ENCODE measurements at places on chromosomes 13 and 19. TPM values are rescaled to one million over a fixed set of nuclear protein-coding genes. Genes with fewer than 3 reads are reported as not detected.

MADCAM1 gene
- total RNA-seq, result 1.1 TPM

KIR3DL1 gene
- total RNA-seq, result not detected

METTL21C gene
- total RNA-seq, result not detected

EDNRB gene
- total RNA-seq, result not detected

GFY gene
- total RNA-seq, result not detected

LYL1 gene
- not detected for total RNA-seq

LYPD5 gene
- not detected for total RNA-seq

CNMD gene
- not detected for total RNA-seq

DNA sequence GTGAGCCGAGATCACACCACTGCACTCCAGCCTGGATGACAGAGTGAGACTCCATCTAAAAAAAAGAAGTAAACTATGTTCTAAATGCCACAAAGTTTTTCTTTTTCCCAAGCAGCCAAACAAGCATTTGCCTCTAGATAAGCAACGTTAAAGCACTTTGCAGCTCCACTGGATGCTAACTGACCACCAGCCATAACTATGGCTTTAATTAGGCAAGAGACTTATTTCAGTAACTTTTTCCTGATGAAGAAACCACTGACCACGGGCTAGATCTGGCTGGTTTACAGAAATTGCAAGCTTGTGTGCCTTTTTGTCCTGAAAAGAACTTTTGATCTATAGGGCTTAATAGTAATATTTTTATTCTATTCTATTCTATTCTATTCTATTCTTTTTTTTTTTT, 22.1 kb downstream of the CD70 start:
- H3K27me3 ChIP-seq, result no peaks in the 10 kb centered on the region
- no peak overlapping the region for H3K4me3 ChIP-seq
- no peak for DNase-seq
- no peaks in the 10 kb centered on the region for H3K36me3 ChIP-seq
- H3K4me1 ChIP-seq, result no peaks in the 10 kb centered on the region

GRCh38 chr13:111215081-111216047, 100.3 kb downstream of the ARHGEF7 start:
- H3K27ac ChIP-seq, result peak overlapping the region; percentile 35
- peaks cover 15% of the 10 kb centered on the region for H3K36me3 ChIP-seq
- no peaks in the 10 kb centered on the region for H3K27me3 ChIP-seq
- no peak overlapping the region for H3K4me3 ChIP-seq
- peaks cover 86% of the 10 kb centered on the region for H3K4me1 ChIP-seq

DNA sequence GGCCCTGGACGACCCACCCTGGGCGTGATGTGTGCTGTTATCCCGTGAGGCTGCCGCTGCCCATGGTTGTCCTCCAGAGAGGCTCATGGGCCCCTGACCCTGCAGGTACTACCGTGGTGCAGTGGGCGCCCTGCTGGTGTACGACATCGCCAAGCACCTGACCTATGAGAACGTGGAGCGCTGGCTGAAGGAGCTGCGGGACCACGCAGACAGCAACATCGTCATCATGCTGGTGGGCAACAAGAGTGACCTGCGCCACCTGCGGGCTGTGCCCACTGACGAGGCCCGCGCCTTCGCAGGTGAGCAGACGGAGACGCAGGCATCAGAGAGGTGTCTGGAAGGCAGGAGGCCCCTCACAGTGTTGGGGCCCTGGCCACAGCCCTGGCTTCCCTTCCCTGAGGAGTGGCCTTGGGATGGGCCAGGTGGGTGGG, 11.1 kb upstream of the MARCHF2 start:
- H3K27me3 ChIP-seq, result no peaks in the 10 kb centered on the region
- peaks cover 14% of the 10 kb centered on the region for H3K4me1 ChIP-seq
- H3K27ac ChIP-seq, result no peak overlapping the region
- H3K4me3 ChIP-seq, result no peak overlapping the region
- H3K36me3 ChIP-seq, result peaks cover 20% of the 10 kb centered on the region

- no peaks in the 10 kb centered on the region for H3K36me3 ChIP-seq
- H3K4me3 ChIP-seq, result no peak overlapping the region
- no peak for DNase-seq
- no peaks in the 10 kb centered on the region for H3K4me1 ChIP-seq
- no peaks in the 10 kb centered on the region for H3K27me3 ChIP-seq
Observed at GRCh38 chr19:56253737-56254136, 18.8 kb upstream of the EDDM13 start.

- H3K27me3 ChIP-seq, result no peaks in the 10 kb centered on the region
- no peak overlapping the region for H3K27ac ChIP-seq
- no peaks in the 10 kb centered on the region for H3K4me1 ChIP-seq
- H3K36me3 ChIP-seq, result no peaks in the 10 kb centered on the region
- H3K4me3 ChIP-seq, result no peak overlapping the region
- DNase-seq, result no peak
Observed at GRCh38 chr13:85148009-85148408, 651.2 kb downstream of the SLITRK6 start.

DNA sequence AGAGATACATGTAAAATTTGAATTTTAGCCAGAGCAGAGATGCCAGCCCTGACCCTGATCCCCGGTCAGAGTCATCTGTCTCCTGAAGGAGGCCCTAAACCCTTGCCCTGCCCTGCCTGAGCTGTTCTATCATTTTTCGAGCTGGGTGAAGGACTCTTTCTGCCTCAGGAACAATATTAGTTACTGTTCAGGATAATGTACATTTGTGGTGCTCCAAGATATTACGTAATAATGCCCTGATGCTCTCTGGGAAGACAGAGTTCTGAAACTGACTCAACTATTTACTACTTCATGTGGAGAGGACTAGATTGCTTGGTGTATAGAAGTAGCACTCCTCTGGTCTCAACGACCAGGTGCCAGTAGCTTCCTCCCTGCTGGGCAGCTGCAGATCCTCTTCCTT, 37.9 kb upstream of the UBL3 start:
- no peaks in the 10 kb centered on the region for H3K36me3 ChIP-seq
- no peak overlapping the region for H3K27ac ChIP-seq
- no peak for DNase-seq
- no peaks in the 10 kb centered on the region for H3K27me3 ChIP-seq

DNA sequence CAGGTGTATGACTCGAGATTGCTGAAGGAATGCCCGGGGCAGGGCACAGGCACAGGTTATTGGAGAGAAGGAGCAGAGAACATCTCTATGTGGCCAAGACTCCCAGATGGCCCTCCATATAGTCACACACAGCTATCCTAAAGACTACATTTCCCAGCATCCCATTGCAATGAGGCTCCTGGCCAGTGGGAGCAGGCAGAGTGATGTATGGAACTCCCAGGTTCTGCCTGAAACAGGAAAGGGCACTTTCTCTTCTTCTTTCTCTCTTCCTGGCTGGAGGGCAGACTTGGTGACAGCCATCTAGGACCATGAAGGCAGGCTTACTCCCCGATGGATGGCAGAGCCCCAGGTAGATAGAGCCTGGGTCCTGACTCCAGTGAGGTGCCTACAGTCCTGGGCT, 13.5 kb downstream of the PPP1R13L start:
- no peaks in the 10 kb centered on the region for H3K4me1 ChIP-seq
- H3K4me3 ChIP-seq, result no peak overlapping the region
- no peak overlapping the region for H3K27ac ChIP-seq
- no peak for DNase-seq

DNA sequence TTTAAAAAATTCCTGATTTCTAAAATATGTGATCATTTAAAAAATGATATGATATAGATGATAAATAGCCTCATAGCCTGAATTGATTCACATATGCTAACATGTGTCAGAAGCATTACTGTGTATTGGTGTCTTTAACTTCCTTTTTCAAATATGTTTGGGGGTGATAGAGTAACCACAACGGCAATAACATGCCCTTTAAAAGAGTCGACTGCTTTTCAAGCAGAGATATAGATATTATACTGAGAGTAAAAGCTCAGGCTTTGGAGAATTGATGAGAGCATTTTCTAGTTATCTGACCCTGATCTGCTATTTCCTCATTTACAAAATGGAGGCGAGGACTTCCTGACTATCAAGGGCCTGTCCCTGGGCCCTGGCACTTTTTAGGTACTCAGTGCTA, 260.5 kb downstream of the DCT start:
- H3K27ac ChIP-seq, result no peak overlapping the region
- peaks cover 14% of the 10 kb centered on the region for H3K4me1 ChIP-seq
- no peak overlapping the region for H3K4me3 ChIP-seq
- DNase-seq, result no peak
- H3K36me3 ChIP-seq, result no peaks in the 10 kb centered on the region
- no peaks in the 10 kb centered on the region for H3K27me3 ChIP-seq

GRCh38 chr19:49374665-49375434, 11.2 kb downstream of the DKKL1 start:
- H3K27me3 ChIP-seq, result peaks cover 10% of the 10 kb centered on the region
- H3K4me3 ChIP-seq, result no peak overlapping the region
- H3K27ac ChIP-seq, result no peak overlapping the region
- no peaks in the 10 kb centered on the region for H3K4me1 ChIP-seq

GRCh38 chr13:110983241-110983640, 68.4 kb upstream of the ANKRD10 start:
- DNase-seq, result no peak
- H3K4me1 ChIP-seq, result peaks cover 37% of the 10 kb centered on the region
- H3K27me3 ChIP-seq, result peaks cover 18% of the 10 kb centered on the region
- no peak overlapping the region for H3K27ac ChIP-seq
- no peak overlapping the region for H3K4me3 ChIP-seq
- peaks cover 2% of the 10 kb centered on the region for H3K36me3 ChIP-seq

- H3K27me3 ChIP-seq, result no peaks in the 10 kb centered on the region
- no peak overlapping the region for H3K27ac ChIP-seq
- H3K4me3 ChIP-seq, result no peak overlapping the region
- H3K4me1 ChIP-seq, result peaks cover 27% of the 10 kb centered on the region
- peaks cover 5% of the 10 kb centered on the region for H3K36me3 ChIP-seq
Observed at GRCh38 chr13:32647926-32648325, 61.7 kb downstream of the PDS5B start.

DNA sequence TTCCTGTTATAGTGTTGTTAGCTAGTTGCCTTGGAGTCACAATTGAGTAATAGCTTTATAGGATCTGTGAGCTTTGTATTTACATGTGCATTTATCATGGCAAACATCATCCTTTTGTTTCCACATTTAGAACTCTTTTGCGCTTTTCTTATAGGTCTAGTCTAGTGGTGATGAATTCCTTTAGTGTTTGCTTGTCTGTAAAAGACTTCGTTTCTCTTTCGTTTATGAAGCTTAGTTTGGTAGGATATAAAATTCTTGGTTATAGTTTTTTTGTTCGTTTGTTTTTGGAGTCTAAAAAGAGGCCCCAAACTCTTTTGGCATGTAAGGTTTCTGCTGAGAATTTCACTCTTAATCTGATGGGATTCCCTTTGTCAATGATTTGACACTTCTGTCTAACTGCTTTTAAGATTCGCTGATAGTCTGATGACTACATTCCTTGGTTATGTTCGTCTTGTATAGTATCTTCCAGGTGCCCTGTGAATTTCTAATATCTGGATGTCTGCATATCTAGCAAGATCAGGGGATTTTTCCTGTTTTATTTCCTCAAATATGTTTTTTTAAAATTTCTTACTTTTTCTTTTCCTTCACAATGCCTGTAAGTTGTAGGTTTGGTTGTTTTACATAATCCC, 20.2 kb downstream of the DNAJC3 start:
- no peaks in the 10 kb centered on the region for H3K27me3 ChIP-seq
- H3K4me1 ChIP-seq, result no peaks in the 10 kb centered on the region
- H3K27ac ChIP-seq, result no peak overlapping the region
- DNase-seq, result no peak
- H3K36me3 ChIP-seq, result peaks cover 6% of the 10 kb centered on the region

DNA sequence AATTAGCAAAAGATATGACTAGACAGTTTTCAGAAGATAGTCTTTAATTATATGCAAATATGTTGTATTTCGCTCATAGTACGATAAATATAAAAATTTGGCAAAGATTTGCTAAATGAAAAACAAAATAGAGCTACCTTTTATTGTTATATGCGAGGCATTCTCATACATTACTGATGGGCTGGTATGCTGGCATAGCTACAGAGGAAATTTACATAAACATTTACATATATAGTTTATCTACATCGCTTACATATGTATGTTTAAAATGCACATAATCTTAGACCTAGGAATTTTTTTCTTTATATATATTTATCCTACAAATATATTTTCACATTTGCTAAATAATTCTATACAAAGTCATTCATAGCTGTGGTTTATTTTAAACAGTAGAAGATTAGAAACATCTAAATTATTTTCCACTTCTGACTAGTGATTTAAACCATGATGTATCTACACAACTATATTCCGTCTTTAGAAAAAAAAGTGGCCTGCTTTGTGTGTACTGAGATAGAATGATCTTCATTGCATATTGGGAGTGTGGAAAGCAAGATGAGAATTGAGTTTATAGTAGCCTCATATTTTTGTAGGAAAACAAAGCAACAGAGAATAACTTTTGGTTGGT, 1345.0 kb upstream of the SLC10A2 start:
- H3K4me1 ChIP-seq, result peaks cover 4% of the 10 kb centered on the region
- H3K4me3 ChIP-seq, result no peak overlapping the region
- no peaks in the 10 kb centered on the region for H3K36me3 ChIP-seq
- no peak overlapping the region for H3K27ac ChIP-seq
- no peak for DNase-seq

GRCh38 chr13:95060014-95060519, 241.2 kb downstream of the ABCC4 start:
- DNase-seq, result no peak
- H3K36me3 ChIP-seq, result no peaks in the 10 kb centered on the region
- H3K27me3 ChIP-seq, result no peaks in the 10 kb centered on the region
- no peak overlapping the region for H3K4me3 ChIP-seq
- H3K4me1 ChIP-seq, result no peaks in the 10 kb centered on the region

DNA sequence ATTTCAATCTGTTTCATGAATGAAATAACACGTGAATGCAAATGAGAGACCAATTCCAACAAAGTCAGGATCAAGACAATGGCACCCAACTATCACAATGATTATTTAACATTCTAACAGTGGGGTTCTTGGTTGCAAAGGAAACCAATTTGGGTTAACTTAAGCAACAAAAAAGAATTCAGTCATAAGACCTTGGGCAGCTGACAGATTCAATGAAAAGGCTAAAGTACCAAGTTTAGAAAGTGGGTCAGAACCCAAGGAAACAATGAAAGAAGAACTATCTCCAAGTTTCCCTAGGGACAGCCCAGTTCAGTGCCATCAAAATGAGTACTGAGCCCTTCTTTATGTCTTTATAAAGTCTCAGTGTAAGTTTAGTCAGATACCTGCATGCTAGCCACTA, 17.5 kb upstream of the SIGLEC14 start:
- no peak for DNase-seq
- H3K27me3 ChIP-seq, result peaks cover 46% of the 10 kb centered on the region
- no peak overlapping the region for H3K27ac ChIP-seq
- no peak overlapping the region for H3K4me3 ChIP-seq
- H3K4me1 ChIP-seq, result no peaks in the 10 kb centered on the region

- H3K27me3 ChIP-seq, result no peaks in the 10 kb centered on the region
- DNase-seq, result no peak
- H3K4me1 ChIP-seq, result no peaks in the 10 kb centered on the region
- H3K36me3 ChIP-seq, result no peaks in the 10 kb centered on the region
- H3K4me3 ChIP-seq, result no peak overlapping the region
- no peak overlapping the region for H3K27ac ChIP-seq
Observed at GRCh38 chr13:69495096-69495495, 612.5 kb upstream of the ATXN8OS start.

- peak; percentile 83 for DNase-seq
- H3K4me3 ChIP-seq, result no peak overlapping the region
- no peak overlapping the region for H3K27ac ChIP-seq
- no peaks in the 10 kb centered on the region for H3K27me3 ChIP-seq
Observed at GRCh38 chr13:110662091-110662490, 43.8 kb downstream of the CARS2 start.
